ENCODE measurements at places on chromosomes 1 and 21.

DNA sequence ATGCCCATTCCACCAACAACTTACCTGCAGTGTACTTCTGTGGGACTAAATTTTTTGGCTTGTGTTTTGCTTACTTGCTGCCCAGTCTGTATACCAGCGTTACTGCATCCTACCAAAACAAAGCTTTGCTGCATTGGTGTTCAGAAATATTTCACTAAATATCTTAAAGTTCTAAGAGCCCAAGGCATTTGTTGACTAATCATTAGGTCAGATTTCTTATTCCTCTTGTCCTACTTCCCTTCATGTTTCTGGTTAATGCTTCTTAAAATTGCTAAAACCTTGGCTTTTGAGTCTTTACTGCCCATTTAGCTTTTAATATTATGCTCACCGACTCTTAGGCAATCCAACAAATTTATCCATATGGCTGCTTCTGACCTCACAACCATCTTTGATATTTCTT, 161.8 kb downstream of the DPYD start:
- no peak for DNase-seq

DNA sequence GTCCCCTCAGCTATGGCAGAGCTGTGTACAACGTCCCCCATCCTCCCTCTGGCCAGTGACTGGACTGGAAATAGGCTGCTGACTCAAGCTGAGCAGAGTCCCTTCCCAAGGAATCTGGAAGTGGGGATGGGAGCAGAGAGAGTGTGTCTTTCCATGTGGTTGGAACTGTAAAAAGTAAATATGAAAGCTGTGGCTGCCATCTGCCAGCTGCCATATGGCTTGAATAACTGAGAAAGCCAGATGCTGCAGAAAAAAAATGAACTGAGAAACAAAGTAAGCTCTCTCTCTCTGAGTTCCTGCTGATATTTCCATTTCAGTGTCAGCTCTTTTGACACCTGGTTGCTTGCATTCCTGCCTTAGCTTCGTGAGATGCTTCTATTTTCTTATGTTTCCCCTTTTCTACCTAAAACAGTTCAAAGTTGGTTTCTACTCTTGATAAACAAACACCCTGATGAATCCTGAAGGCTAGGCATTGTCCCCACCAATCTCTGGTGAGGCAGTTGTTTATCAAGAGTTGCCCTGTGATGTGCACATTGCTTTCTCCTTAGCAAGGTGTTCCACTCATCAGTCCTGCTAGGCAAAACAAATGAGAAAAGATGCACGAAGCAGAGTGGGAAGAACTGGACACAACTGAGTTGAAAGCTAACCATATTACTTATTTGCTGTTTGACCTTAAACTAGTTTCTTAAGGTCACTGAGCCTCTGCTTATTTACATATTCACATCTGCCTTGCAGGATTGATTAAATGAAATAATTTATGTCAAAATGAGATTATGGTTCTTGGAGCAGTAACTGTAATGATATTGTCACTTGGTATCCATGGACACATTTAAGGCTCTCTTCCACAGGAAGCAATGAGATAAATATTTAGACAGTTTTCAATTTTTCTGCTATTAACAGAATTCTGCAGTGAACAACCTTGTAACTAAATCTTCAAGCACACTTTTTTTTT, 16.6 kb upstream of the DR1 start:
- no peak for DNase-seq

- DNase-seq: no peak
Observed at GRCh38 chr1:190049314-190049713, 428.4 kb downstream of the BRINP3 start.

DNA sequence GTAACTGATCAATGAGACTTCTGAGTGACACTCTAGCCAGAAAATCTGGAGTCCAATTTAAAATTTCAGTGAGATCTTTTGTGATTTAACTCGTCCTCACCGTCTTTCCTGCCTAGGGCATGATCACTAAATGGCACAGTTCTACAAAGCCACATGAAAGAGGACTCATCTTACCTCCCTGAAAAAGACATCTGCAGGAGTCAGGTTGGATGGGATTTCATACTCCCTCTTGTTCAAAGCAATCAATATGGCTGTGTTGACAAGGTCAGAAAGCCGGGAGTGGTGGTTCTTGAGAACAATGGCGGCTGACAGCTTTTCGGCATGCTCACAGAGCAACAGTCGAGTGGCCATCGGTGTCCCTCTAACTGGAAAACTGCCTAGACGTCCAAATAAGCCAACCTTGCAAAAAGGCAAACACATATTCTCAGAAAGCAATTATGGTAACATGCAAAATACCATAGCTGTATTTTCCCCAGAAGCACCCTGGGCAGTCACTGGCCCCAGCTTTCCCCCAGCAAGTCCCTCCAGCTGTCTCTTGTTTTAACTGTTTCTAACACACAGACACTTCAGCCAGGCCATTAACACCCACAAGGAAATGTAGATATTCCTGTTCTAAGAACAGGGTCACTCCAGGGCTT, 36.6 kb upstream of the ACTA1 start:
- DNase-seq: no peak

GRCh38 chr1:115295904-115296696, 41.9 kb downstream of the NGF start:
- no peak for DNase-seq

DNA sequence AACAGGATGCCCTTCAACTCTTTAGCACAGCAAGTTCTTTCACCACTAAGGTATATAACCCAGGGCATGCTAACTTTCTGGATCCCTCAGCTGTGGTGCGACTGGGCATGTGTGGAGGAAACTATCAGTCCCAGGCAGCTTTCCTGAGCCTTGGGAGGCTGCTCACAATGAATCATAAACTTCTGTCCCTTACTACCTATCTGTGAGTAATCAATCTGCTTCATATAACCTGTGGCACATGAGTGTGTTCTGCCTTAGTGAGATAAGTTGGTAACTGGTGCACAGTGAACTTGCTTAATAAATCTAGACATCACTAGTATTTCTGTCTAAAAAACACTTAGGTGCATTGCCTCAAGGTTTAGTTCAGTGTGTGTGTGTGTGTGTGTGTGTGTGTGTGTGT, 158.0 kb downstream of the GPATCH2 start:
- no peak for DNase-seq

DNA sequence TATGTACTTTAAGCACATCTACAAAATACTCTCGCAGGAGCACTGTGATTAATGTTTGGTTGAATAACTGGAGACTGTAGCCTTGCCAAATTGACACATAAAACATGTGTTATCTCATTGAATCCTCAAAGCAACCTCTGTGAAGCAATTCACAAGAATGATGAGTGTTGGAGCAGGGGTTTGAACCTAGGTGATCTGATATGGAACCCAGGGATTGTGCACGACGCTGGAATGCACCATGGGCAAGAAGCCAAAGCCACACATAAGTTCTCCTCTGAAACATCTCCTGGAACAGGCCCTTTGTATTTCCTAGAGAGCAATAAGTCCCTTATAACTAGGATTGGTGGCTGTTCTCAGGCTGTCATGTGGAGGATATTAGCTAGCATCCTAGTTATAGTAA, 124.6 kb upstream of the IVNS1ABP start:
- DNase-seq: no peak

DNA sequence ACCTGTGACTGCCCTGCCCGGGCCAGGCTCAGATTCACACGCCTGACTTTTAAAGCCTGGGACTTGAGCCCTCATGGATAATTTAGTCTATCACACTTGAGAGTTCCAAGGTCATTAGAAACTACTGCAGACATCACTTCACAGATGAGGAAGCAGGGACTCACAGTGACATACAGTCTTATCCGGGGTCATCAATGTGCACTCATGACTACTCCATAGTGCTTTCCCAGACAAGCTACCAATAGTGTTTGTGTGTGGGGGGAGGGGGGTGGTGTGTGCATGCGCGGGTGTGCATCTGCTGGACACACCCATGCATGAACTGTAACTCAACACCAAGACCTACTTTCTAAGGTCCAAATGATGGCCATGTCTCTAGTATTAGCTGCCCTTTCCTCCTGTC, 16.1 kb upstream of the SLC5A9 start:
- no peak for DNase-seq

DNA sequence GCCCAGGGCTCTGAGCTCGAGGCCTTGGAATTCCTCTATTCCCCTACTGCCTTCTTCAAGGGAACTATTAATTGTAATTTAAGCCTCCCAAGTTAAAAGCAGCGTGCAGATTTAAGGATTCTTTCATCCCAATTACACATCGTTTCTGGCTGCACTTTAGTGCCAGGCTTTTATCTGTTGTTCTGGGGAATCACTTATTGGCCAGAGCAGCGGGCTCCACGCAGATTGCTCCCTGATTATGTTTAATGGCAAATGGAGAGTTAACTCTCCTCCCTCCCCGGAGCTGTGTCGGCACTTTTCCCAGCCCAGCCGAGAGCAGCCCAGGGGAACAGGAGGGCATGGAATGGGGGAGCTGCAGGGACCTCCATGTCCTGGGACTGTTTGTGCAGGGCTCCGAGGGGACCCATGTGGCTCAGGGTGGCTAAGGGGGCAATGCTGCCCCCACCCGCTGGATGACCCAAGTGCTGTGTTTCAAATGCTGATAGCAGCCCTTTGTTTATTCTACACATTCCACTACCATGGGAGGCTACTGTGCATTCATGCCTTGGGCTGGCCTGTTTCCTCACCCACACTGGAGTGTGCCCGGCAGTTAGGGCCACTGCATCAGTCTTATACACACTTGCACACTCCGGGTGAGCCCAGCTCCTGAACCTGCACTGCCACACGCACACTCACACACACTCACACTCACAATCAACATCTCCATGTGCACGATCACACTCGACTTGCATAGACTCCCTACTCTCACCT, 93.3 kb upstream of the POU3F1 start:
- DNase-seq: no peak

DNA sequence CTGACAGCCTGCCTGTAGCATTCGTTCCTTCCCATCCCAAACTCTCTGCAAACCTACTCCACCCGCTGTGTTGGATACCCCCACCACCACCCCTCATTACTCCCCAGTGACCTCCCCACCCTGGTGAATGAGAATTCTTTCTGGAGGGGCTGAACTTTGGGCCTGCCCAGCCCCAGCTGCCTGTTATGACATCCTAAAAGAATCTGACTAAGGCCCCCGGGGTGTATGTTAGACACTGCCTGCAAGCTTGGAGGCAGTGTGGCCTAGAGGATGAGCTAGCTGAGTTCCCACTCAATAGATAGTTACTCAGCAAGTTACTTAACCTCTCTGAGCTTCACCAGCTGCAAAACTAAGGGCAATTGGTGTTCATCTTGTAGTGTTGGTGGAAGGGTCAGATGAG, 110.2 kb upstream of the FGGY start:
- DNase-seq: no peak

DNA sequence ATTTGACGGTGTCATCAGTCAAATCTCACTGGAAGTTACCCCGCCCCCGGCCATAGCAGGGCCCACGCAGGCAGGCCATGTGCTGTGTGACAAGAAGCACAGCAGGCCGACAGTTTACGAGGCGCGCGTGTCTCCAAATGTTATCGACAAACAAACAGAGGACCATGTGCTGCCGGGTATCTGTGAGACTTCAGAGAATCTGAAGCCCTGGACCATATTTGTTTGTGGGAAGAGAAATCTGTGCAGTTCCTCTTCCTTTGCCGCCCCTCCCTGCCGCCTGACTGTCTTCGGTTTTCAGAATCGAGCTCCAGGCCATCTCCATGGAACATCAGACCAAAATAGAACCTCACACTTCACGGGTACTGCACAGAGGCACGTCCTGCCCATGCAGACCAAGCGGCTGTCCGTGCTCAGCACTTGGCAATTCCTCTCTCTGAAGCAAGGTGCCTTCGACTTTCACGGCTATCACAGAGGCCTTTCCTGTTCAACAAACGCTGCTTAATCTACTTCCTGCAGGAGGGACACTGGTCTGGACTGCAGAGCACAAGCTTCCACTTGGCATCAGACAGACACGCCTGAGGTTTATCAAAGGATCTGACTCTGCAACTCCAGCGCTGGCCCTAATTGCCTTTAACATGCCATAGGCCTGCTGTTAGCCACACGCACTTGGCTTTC, 135.7 kb upstream of the KRTAP19-8 start:
- peak; percentile 43 for DNase-seq

DNA sequence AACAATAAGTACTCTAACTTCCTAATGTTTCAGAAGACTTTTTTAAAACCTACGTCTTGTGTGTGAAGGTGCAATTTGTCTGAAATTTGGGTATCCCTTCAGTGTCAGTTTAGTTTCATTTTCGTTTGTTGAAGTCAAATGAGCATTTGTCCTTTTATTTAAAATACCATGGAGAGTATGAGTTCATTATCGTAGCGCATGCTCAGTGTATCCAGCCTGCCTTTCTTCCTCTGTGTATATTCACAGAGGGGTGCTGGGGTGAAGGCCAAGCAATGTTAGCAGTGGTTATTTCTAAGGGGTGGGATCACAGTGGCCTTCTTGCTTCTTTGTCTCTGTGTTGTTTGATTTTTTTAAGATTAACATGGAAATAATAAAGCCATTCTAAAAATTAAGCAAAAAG, 43.2 kb downstream of the CNN3 start:
- no peak for DNase-seq

- no peak for DNase-seq
Observed at GRCh38 chr1:197692965-197693364, 82.3 kb downstream of the DENND1B start.

DNA sequence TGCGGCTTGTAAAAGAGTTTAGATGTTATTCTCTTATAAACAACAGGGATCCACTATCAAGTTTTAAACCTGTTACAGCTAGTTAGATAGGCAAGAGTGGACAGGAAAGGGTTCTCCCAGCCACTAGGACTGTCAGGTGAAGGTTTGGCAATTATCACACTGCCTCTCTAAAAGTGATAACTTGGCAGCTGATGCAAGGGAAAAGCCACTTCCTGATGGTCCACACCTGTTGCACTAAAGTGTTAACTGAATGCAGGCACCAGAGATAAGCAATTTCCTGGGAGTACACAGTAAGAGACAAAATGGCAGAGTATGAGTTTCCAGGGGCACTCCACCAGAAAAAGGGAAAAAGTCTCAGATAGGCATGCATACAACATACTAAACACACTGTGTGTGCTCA, 99.4 kb downstream of the VAV3 start:
- no peak for DNase-seq

- no peak for DNase-seq
Observed at GRCh38 chr1:54272772-54273091, 72.8 kb downstream of the MRPL37 start.

- DNase-seq: no peak
Observed at GRCh38 chr1:45960930-45961715, 157.7 kb downstream of the MAST2 start.

DNA sequence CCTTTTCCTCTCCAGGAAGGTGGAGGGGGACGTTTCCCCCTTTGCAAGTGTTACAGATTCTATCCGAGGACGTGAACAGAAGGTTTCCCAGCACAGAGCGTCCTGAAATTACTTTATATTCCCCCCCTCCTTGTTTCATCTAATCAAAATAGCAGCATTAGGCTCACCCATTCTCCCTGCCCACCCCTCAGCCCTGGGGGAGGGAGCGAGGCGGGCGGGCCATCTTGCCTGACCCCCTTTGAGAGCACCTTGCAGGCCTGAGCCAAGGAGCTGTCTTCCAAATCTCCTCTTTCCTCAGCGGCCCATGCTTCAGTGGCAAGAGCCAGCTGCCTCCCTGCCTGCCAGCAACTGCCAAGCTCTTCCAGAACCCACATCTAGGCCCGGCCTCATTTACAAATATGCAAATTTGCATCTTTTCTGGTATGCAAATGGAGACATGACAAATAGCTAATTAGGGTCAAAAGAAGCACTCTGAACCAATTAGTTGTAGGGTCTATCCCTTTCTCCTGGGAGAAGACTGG, 69.1 kb upstream of the POU3F1 start:
- DNase-seq: no peak
